ENCODE measurements at places on chromosomes 7 and 10.

DNA sequence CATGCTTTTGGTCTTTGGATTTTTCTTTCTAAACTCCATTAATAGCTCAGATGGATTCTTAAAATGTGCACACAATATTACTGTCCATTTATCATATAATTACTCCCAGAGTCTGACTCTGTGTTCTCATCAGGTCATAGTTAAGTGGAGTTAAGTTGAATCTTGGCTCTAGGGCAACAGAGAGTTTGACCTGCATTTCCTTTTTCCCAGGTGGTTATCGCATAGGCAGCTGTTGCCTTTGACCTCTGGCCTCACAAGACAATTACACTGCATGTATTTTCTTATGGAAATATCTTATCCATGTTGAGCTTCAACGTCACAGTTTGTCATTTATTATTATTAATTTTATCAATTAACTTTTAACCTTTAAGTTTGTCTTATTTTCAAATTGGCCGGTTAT is 237.5 kb upstream of the HGF start:
- DNase-seq, result no peak

DNA sequence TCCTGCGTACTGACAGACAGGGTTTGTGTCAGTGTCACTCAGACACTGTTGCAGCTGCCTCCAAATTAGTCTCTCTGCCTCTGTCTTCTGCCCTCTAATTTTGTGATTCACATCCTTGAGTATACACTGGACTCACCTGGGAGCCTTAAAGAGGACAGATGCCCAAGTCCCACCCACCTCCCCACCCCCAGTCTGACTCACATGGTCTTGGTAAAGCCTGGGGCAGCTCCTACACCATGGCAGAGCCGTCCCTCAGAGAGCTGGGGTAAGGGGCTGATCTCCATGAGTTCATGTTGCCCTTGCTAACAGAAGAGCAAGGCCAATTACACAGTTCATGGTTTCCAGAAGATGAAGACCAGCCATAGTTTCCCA is 197.6 kb upstream of the STK17A start:
- DNase-seq, result no peak

GRCh38 chr7:142100634-142101033 is 10.9 kb upstream of the MGAM2 start:
- DNase-seq, result no peak

DNA sequence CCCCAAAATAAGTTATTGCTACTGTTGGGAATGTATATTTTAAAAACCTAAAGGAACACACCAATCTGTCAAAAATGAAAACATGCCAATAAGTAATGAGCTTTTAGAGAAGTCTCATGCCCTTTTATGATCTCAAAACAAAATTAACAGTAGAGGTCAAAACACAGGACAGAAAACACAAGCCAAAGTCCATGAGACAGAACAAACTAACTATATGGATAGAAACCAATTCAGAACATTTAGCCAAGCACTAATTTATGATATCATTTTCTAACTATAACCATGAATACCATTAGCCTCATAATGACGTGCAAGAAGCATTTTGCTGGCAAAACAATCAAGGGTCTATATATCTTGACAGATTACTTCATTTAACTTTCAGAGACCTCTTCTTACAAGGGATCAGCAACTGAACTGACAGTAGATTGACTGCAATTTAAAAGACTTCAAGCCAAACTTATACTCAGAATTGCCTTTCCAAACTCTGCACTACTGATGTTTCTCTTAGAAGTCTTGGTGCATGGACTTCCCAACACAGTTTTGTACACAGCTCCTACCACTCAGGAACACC is 200.9 kb downstream of the DOCK4 start:
- DNase-seq, result no peak
